ENCODE measurements at places on chromosomes 3 and 15.

GRCh38 chr3:171860830-171861535, 17.8 kb downstream of the TMEM212 start:
- no peak for DNase-seq

- no peak for DNase-seq
These were observed 30.3 kb upstream of the TSC22D2 start for GRCh38 chr3:150377601-150378300.

DNA sequence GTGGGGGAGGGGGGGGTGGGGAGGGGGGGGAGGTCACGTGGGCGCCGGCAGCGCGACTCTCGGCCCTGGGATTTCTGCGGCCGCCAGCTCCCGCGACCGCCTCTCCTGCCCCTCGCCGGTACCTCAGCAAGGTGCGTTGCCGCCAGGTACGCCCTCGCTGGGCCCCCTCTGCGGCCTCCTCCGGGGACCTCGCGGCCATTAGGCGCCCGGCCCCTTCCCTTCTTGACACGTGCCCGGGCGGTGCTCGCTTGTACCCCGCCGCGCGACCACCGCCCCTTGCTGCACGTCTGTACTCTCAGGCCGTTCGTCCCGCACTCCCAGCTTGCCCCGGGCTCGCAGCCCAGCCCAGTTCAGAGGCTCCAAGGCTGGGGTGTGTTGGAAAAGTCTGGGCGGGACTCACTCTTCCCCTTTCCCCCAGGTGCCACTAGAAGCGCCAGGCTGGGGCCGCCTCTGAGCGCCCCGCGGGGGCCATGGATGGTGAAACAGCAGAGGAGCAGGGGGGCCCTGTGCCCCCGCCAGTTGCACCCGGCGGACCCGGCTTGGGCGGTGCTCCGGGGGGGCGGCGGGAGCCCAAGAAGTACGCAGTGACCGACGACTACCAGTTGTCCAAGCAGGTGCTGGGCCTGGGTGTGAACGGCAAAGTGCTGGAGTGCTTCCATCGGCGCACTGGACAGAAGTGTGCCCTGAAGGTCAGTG, at the start of gene MAPKAPK3:
MAPKAPK3 (plus strand) TSS at position 56 of the 696 bp plus-strand sequence; CDS start at position 471, 415 bp downstream.
- DNase-seq = no peak

DNA sequence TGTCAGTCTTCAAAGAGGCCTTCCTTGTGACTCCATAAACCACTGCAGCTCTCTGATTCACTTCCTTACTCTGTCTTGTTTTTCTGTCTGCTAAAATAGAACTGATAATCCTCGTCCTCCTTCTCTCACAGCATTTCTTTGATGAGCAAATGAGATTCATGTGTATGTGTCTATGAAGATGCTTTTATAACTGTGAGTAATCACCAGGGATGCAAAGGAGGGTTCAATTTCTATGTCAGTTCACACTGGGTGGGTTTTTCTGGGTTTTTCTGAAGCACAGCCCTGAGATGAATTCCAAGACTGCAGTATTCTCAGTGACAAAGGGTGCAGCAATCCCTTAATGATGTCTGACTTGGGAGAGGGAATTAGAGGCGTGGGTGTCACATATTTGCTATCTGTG, 746.6 kb upstream of the CFAP20DC start:
- DNase-seq = no peak

DNA sequence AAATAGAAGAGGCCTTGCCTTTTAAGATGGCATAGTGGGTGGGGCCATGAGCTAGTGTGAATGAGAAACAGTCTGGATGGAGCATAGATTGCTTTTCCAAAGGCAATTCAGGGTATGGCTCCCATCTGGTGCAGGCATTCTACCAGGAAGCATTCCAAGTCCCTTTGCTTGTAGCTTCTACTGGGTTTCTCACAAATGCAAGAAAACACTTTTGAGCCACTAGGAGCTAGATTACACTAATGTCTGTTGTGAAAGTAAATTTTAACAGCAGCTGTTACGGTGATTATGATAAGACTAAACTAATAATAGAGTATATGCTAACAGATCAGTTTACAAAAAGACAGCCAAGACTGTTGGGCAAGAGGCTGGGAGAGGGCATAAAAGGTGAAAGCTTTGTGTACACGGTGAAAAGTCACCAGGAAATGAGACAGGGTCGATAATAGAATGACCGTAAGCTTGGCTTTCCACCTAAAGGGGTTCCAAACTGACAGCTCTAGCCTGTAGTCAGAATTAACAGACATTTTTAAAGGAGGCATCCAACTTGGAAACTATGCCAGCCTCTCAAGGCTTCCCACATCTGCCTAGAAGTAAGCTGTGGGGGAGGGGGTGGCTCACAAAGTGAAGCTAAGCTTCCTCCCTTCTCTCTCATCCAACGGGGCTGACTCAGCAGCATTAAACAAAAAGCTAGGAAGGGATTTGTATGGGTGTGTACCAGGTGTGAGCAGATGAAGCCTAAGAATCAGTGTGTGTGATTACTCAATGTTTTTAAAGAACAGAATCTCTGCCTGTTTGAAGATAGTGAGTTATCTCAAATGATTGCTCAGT, 61.1 kb upstream of the GPD1L start:
- no peak for DNase-seq

DNA sequence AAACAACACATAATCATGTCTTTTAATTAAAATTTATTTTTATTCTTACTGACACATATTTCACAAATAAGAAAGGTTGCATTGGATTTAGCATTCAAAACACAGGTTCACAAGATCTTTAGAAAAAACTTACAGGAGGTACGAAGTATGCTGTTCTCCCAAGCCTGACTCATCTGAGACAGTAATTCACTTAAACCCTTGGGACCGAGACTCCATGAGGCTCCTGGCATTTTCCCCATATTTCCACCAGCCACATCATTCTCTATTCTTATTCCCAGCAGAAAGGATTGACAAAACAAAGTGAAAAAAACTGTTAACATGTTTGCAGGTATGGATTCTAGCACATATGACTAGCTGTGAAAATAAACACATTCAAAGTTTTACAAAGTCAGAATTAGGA, 52.6 kb downstream of the CNTN3 start:
- no peak for DNase-seq

GRCh38 chr3:172115787-172116186, 76.4 kb downstream of the FNDC3B start:
- no peak for DNase-seq

DNA sequence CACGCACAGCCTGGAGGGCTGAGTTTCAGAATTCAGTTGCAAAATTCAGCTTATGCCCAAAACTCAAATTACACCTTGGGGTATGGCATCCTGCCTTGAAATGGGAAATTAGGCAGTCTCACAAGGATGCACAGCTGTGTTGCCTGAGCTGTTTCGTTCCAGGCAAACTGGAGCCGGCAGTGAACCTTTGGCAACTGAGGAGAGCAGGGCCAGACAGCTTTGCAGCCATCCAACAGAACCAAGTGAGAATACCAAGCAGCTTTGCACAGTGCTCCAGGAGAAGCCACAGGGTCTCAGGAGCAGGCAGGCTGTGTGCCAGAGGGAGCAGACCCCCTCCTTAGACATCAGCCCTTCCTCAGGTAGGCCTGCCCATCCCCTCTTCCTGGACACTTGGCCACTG, 32.5 kb upstream of the BFSP2 start:
- no peak for DNase-seq

DNA sequence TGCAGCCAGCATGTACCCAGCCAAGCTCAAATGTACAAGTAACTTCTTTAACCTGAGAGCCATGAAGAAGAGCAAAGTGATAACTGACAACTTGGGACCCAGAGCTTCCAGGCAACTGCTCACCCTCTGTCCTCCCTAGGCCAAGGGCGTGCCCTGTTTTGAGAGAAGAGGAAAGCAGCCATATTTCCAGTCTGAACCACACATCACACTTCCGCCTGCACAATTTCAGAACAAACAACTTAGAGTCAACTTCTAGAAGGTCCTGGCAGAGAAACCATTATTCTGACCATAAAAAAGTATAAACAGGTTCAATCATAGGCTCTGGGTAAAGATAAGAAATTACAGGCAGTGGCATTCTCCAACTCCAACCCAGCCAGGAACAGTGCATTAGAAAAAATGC, 50.1 kb downstream of the ITGB5 start:
- no peak for DNase-seq

- no peak for DNase-seq
These were observed 1.9 kb downstream of the ADPGK start for GRCh38 chr15:72781631-72782030.

DNA sequence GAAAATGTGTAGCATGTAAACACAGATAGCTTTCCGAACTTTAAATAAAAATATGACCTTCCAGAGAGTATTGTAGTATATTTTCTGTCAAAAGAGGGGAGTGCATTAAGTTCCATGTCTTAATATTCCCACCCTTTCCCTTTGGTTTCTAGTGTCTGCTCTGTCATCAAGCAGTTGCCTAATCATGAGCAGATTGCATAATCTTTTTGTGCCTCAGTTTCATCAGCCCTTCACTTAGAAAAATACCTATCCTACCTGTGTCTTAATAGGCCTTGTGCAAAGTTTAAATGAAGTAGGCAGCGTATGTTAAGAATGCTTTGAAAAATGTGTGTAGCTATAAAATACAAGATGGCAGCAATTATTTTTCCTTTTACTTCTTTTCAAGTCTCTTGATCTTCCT, 52.8 kb downstream of the CALML4 start:
- DNase-seq = no peak

DNA sequence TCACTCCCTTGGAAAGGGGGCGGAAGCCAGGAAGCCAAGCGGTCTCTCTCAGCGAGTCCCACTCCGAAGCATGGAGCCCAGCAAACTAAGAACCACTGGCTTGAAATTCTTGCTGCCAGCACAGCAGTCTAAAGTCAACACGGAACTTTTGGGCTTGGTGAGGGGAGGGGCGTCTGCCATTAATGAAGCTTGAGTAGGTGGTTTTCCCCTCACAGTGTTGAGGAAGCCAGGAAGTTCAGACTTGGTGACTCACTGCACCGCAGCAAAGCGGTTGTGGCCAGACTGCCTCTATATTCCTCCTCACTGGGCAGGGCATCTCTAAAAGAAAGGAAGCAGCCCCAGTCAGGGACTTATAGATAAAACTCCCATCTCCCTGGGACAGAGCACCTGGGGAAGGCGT, 665.4 kb upstream of the CBLB start:
- DNase-seq = peak; percentile 60

DNA sequence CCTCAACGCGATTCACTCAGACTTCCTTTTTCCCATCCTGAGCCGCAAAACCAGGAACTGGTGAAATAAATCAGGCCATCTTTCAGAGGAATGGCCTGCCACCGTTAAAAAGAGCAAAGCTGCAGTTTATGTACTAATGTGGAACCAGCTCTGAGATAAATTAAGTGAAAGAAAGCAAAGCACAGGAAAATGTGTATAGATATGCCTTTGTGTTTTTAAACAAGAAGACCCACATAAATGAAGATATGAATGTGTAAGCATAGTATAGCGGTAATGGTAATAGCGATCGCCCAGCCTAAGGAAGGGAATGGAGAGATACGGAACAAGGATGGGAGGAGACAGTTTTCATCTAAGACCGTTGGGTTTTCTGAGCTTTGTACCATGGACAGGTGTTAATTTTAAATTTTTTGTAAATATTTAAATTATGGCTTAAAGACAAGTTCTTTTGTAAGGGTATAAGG, 30.8 kb upstream of the RPN1 start:
- DNase-seq = no peak

GRCh38 chr15:25248583-25249235, 190.1 kb downstream of the UBE3A start:
- no peak for DNase-seq

DNA sequence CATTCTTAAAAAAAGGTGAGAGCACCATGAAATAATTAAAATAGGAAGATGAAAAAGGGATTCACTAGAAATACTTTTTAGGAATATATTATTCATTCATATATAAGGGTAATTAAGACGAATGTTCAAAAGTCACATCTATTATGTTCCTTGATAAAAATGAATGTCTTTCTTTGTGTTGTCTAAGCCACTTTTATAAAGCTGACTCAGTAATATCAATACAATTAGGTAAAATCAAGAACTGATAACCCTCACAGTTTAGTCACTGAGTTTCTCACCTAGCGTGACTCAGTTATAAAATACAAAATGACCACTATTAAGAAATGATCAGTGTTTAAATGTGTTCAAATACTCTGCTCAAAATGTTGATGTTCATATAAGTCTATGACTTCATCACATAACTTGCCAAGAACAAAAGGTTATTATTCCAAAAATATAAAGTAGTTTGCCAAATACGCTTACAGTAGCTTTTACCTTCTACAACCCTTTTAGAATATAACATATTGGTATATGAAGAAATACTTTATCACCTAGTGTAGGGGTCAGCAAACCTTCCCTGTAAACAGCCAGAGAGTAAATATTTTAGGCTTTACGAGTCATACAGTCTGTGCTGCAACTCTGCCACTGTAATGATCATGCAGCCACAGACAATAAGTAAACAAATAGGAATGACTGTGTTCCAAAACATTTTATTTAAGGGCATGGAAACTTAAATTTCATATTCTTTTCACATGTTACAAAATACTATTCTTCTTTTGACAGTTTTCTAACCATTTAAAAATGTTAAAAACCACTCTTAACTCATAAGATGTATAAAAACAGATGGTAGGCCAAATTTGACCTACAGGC, 369.8 kb downstream of the TBC1D5 start:
- no peak for DNase-seq

DNA sequence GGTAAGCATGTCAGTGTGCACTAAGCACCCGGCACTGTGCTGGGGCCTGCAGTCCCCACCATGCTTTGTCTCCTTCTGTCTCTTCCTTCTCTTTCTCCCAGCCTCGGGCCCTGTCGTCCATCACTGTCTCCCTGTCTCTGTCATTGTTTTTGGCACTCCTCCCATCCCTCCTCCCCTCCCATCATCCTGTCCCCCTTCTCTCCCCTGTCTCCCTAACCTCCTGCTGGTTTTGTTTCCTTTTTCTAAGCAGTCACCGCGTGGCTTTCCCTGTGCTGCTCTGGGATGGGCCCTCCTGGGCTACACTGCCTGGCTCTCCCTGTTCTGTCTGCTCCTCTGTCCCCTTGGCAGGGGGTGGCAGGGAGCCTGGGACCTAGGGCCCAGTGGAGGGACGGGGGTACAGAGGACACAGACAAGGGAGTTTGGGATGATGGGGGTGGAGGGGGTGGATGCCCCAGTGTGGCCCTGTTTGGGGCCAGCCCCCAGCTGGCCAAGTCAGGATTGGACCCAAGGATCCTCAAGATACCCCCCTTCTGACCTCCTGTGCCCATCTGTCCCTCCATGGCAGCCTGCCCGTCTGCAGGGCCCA, 5.7 kb downstream of the CHST13 start:
- no peak for DNase-seq

All from stimulated activated CD4-positive, alpha-beta T cell treated with anti-CD3 and anti-CD28 coated beads, TNF-alpha, amount 100 ng/mL, for 24 hours (primary cell).